ENCODE measurements at places on chromosomes 1 and 21. TPM values are rescaled to one million over a fixed set of nuclear protein-coding genes. Genes with fewer than 3 reads are reported as not detected.

The COL16A1 gene
- not detected for total RNA-seq

The LAMB3 gene
- 1.3 TPM for total RNA-seq

The SELL gene
- not detected for total RNA-seq

The SPRR2F gene
- not detected for total RNA-seq

GRCh38 chr1:66623812-66624211 lies 89.9 kb downstream of the SGIP1 start:
- H3K4me3 ChIP-seq = no peak overlapping the region
- no peak for DNase-seq
- H3K27me3 ChIP-seq = no peaks in the 10 kb centered on the region
- no peak overlapping the region for H3K27ac ChIP-seq

- no peaks in the 10 kb centered on the region for H3K4me1 ChIP-seq
- no peak overlapping the region for H3K27ac ChIP-seq
- no peaks in the 10 kb centered on the region for H3K36me3 ChIP-seq
- no peak for DNase-seq
- no peak overlapping the region for H3K4me3 ChIP-seq
- H3K27me3 ChIP-seq = no peaks in the 10 kb centered on the region
These were observed 151.5 kb upstream of the BACE2 start for GRCh38 chr21:41016472-41016871.

- no peaks in the 10 kb centered on the region for H3K27me3 ChIP-seq
- no peak overlapping the region for H3K27ac ChIP-seq
- no peaks in the 10 kb centered on the region for H3K36me3 ChIP-seq
- no peak for DNase-seq
- H3K4me3 ChIP-seq = no peak overlapping the region
These were observed 170.7 kb downstream of the NEGR1 start for GRCh38 chr1:72111662-72112061.
